ENCODE measurements at places on chromosomes 5 and 9.

- DNase-seq: no peak
Measured at GRCh38 chr9:129677456-129677855, 12.0 kb downstream of the PRRX2 start.

GRCh38 chr5:167245868-167246267, 1045.6 kb upstream of the WWC1 start:
- DNase-seq: no peak

- no peak for DNase-seq
Measured at GRCh38 chr5:180370861-180371641, 17.9 kb upstream of the GFPT2 start.

DNA sequence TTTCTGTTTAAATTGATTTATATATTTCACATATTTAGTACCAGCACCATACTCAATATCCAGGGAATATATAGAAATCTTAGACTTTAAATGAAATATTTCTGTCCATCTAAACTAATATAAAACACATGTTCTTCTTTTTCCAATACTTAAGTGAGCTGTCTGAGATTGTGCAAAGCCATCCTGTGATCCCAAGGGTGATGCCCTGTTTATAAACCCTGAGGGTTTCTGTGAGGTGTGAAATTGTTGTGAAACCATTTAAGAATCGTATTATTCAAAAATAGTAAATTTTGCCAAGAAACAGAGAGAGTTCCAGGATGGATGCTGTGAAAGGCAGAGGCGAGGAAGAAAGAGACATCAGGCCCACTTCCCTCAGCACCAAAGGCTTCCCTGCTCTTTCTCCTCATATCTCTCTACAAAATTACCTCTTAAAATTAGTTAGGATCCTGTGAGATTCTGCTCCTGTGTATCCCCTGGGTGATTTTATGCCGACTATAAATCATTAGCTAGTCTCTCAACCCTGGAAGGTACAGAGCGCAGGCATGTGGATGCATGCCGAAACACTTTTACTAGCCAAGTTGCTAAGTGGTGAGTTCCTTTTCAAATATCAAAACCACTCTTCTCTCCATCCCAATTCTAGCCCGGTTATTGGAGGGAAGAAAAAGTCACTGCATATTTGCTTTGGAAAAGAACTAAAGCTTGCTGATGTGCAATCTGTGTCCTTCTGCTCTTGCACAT, 183.0 kb downstream of the GLIS3 start:
- DNase-seq: no peak

- no peak for DNase-seq
Measured at GRCh38 chr5:150241298-150242160, 48.0 kb downstream of the CAMK2A start.

- DNase-seq: no peak
Measured at GRCh38 chr5:133489632-133490031, 122.7 kb downstream of the FSTL4 start.

GRCh38 chr9:98962861-98963260, 19.2 kb downstream of the COL15A1 start:
- no peak for DNase-seq

DNA sequence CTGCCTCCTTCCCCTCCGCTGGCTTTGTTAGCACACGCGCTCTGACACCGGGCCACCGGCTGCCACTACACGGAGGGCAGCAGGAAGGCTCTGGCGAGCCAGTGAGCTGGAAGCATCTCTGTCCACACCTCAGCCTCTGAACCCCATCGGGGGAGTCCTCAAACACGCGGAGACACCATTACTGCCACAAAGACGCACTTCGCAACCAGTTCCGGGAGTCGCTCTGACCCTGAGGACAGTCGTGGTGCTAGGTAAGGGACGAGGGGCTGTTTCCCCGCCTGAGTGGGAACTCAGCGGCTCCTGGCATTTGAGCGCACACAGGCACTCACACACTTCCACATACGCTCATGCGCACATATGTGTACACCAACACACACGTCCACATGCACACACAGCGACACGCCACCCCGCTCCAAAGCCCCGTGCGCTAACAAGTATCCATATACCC, 160.0 kb downstream of the C9orf152 start:
- no peak for DNase-seq

GRCh38 chr5:73322437-73323076, 126.0 kb downstream of the FOXD1 start:
- no peak for DNase-seq

DNA sequence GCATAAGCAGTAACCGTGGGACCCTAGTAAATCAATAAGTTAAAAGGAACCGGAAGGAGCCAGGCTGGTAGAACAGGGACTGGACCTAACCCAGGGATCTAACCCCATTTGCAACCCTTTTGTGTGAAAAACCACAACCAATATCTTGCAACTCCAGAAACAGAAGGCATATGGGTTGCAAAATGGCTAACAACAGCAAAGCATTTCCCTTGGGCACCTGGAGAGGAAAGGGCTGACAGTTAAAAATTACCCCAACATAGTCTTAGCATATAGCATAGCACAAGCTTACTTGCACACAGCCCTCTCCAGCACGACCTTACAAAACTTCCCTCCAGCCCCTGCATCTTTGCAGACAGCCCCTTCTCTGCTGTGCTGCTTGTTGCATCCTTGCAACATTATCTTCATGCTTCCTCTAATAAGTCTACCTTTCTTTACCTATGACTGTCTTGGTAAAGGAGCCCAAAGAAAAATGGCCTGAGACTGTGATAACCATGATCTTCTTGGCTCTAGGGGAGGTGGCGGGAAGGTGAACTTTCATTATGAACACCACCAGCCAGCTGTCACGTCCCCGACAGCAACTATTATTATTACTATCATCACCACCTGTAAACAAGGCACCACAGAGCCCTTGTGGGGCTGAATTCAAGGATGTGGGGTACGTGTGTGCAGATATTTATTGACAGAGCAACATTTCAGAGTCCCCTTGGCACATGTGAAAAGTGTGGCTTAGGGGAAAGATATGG, 49.8 kb downstream of the PRRC1 start:
- no peak for DNase-seq

- no peak for DNase-seq
Measured at GRCh38 chr9:89731262-89732182, 126.7 kb downstream of the GADD45G start.

- DNase-seq: no peak
Measured at GRCh38 chr9:95028853-95029219, 288.7 kb downstream of the FANCC start.

GRCh38 chr9:34536685-34537084, 13.9 kb upstream of the ENHO start:
- no peak for DNase-seq

GRCh38 chr5:139964266-139964993, 78.7 kb downstream of the NRG2 start:
- DNase-seq: no peak

GRCh38 chr5:73823508-73823925, 197.5 kb downstream of the ARHGEF28 start:
- no peak for DNase-seq

DNA sequence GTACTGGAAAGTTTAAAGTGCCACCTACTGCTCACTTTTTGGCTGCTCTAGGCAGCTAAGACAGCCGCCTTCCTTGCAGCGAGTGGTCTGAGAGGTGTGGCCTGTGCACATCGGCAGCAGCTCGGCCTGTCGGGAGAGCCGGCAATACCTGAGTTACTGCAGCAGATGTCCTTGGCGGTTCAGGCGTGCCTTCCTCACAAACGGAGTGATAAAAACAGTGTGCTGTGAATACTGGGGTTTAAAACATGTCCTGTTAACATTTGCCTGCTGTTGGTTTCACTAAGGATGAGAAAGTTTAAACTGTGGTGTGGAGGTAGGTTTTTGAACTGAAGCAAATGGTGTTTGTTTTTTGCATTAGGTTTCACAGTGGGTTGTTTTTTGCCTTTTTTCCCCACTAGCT, 12.9 kb downstream of the TRAF2 start:
- no peak for DNase-seq

- DNase-seq: no peak
Measured at GRCh38 chr9:16681652-16681987, 188.8 kb downstream of the BNC2 start.

- DNase-seq: no peak
Measured at GRCh38 chr9:13832446-13832845, 481.5 kb downstream of the NFIB start.

DNA sequence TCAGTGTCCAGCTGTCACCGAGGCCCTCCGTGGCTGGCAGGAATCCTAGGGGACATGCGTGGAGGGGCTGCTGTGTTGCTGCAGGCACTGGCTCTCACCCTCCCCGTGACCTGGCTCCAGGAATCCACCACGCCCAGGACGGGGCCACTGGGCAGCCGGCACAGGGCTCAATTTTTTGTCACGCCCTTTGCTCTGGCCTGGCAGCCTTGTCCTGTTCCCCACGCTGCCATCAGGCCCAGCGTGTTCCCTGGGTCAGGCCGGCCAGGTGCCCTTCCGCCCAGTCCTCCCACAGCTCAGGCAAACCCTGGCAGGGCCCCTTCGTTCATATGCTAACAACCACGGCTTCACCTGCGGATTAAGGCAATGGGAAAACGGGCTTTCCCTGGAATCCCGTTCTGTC, 37.3 kb downstream of the PROP1 start:
- no peak for DNase-seq

DNA sequence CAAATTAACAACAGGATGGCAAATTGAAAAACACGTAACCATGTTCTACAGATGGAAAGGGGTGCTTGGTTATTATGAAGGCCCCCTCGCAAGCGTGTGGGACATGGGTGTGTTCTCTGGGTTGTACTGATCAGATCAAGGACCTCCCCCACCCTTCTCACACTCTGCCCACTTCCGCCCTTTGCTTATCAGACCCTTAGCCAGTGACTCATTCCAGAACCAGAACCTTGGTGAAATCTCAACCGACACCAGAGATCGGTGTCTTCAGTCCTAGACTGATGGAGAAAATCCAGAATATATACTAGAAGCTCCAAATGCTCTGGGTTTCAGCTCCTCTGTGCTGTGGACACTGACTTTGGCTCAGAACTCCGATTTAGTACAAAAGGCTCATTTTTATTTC, 64.9 kb downstream of the PTTG1 start:
- DNase-seq: no peak

GRCh38 chr5:8349855-8350254, 480.9 kb downstream of the MTRR start:
- peak; percentile 71 for DNase-seq

- no peak for DNase-seq
Measured at GRCh38 chr5:144167998-144168397, 2.5 kb downstream of the YIPF5 start.

GRCh38 chr9:89277454-89277853, 33.5 kb upstream of the CKS2 start:
- DNase-seq: no peak

- DNase-seq: no peak
Measured at GRCh38 chr9:99189887-99190596, 31.7 kb downstream of the ALG2 start.

DNA sequence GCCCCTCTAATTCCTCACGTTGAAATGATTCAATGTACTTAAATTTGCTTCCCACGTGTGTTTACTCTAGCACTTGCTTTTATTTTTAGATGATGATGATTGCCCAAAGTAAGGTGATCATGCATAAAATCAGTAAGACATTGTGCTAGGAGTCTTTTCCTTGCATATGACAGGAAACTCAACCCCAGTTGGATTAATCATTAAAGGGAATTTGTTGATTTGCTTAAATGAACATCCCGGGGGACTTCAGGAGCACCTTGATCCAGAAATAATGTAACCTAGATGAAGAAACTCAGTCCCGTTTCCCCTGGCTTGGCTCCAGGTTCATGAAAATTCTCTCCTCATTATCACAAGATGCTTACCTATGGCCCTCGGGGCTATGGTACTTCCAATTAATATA, 106.1 kb upstream of the STC2 start:
- no peak for DNase-seq

GRCh38 chr5:594226-594860, 17.8 kb upstream of the CEP72 start:
- DNase-seq: no peak

DNA sequence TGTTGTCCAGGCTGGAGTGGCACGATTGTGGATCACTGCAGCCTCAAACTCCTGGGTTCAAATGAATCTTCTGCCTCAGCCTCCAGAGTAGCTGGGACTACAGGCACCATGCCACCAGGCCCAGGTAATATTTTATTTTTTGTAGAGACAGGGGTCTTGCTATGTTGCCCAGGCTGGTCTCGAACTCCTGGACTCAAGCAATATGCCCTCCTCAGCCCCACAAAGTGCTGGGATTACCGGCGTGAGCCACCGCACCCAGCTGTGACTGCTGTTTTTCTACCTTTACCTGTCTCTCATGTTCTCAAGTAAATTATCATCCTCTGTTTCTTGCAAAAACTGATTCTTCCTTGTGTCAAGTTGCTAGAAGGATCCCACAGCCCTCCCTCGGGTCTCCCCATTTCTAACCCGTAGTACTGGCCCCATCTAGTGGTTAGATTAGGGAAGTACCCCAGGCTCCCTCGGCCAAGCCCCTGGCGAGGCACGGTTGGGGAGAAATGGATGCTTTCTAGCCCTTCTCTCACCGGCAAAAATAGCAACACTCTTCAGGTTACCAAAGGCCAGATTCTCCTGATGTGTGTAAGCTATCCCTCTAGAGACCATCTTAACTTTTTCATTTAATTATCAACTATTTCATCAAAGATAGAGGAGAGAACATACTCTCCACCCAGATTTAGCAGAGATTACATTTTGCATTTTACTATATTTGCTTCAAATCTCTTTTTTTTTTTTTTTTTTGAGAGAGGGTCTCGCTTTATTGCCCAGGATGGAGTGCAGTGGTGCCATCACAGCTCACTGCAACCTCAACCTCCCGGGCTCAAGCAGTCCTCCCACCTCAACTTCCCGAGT, 19.2 kb upstream of the TOR1B start:
- peak; percentile 57 for DNase-seq

Data from CMK (cell line).